ENCODE measurements at places on chromosomes 1 and 21.

GRCh38 chr1:17764591-17764990, 9.5 kb downstream of the ACTL8 start:
- no peak overlapping the region for H3K4me3 ChIP-seq
- H3K4me1 ChIP-seq, result peaks cover 20% of the 10 kb centered on the region
- H3K36me3 ChIP-seq, result no peaks in the 10 kb centered on the region

DNA sequence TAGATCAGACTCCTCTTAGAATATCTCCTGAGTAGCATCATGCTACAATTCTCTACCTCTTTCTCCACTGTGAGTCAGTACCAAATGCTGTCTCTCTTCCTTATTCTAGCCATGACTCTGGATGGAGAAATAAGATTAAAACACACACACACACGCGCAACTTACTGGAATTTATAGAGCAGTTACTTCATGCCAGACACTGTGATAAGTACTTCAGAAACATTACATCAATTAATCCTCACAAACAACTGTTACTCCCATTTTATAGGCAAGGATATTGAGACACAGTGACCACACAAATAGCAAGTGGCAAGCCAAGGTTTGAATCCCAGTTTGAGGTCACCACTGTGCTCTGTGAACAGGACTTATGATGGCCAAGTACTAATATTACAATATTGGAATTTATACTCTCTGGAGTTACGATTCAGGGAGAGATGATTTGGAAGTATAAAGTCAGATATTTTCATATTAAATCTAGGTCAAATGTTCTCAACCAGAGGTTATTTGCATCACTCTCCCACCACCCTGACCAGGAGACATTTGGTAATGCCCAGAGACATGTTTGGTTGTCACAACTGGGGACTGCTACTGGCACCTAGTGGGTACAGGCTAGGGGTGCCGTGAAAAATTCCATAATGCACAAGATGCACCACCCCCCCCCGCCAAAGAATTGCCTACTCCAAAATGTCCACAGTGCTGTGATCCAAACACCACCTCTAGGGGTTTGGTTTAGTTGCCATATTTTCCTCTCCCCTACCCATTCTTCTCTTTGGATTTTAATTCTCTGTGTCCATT, 221.6 kb downstream of the LTN1 start:
- H3K36me3 ChIP-seq, result no peaks in the 10 kb centered on the region
- H3K4me1 ChIP-seq, result no peaks in the 10 kb centered on the region
- no peak for DNase-seq
- H3K27ac ChIP-seq, result no peak overlapping the region

- H3K4me3 ChIP-seq, result no peak overlapping the region
- no peak overlapping the region for H3K27ac ChIP-seq
- no peaks in the 10 kb centered on the region for H3K4me1 ChIP-seq
These were observed 33.4 kb downstream of the HMCN1 start for GRCh38 chr1:185767508-185768120.

DNA sequence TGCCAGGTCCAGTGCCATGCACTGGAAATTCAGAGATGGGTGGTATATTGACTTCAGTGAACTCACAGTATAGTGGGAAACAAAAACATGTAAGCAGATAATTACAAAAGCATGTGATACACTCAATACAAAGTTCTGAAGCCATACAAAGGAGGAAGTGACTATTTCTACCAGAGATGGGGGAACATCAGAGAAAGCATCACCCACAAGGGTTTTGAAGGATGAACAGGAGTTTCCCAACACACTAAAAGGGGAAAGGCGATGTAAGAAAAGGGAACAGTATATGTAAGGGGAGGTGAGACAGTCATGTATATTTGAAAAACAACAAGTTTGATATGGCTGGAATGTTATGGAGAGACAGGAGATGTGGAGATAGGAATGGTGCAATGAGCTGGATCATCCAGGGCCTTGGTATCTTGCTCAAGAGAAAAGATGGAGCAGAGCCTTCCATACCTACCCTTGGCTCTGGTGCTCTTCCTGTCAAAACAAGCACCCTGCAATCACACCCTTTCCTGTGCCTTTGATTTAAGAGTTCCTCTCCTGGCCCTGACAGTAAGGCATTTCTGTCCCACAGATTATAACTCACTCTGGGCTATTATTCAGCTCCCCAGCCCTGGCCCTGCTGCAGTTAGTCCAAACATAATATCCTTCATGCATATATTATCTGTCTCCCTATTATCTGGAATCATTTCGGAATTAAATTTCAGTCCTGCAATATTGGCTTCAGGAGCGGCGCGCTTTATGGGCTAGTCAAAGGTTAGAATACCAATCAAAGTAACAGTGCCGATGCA, 60.5 kb downstream of the DMAP1 start:
- H3K4me3 ChIP-seq, result no peak overlapping the region
- H3K27me3 ChIP-seq, result no peaks in the 10 kb centered on the region
- H3K27ac ChIP-seq, result no peak overlapping the region

DNA sequence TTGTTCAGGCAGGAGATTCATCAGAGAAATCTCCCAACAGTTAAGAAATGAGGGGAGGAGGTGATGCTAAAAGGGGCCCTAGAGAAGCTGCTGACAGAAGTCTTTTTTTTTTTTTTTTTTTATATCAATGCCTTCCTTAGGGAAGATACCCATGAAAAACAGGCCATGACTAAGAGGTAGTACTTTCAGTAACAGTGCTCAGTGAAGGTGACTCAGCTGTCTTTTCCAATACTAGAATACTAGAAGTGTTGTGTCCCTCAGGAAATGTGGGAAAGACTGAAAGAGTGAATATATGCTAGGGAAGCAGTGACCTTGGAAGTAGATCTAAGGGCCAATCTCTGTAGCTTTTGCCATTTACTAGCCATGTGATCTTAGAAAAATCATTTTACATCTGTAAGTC, 52.4 kb upstream of the SLFNL1 start:
- no peak for DNase-seq
- H3K4me1 ChIP-seq, result no peaks in the 10 kb centered on the region
- no peaks in the 10 kb centered on the region for H3K36me3 ChIP-seq
- no peaks in the 10 kb centered on the region for H3K27me3 ChIP-seq
- peak overlapping the region; percentile 9 for H3K27ac ChIP-seq

GRCh38 chr1:34199927-34200326, 23.2 kb downstream of the C1orf94 start:
- H3K36me3 ChIP-seq, result no peaks in the 10 kb centered on the region
- peaks cover 19% of the 10 kb centered on the region for H3K27me3 ChIP-seq
- no peaks in the 10 kb centered on the region for H3K4me1 ChIP-seq
- DNase-seq, result peak; percentile 43
- H3K4me3 ChIP-seq, result no peak overlapping the region

All from PC-9 (cell line).